ENCODE measurements at places on chromosomes 13 and 19.
A peak's percentile ranks its signal among the peaks of the same experiment; 100 is the strongest.

DNA sequence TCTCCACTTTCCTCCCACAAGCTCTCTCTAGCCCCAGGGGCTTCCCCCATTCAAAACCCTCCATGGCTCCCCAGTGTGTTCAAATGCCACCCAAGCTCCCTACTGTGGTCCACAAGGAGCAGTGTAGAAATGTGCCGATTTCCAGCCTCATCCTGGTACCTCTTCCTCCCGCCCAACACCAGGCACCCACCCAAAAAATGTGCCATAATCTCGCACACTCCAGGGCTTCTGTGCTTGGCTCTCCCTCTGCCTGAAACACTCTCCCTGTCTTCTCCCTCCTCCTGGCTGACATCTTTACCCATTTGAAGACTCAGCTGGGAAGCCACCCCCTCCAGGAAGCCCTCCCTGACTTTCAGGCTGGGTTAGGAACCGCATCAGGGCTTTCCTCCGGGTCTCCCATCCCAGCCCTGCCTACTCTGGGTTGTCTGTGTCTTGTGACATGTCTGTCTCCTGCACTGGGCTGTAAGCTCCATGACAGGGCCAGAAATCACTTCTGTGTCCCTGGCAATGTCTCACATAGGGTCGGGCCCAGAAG is 16.6 kb upstream of the MEIS3 start:
- no peak for DNase-seq

GRCh38 chr13:33978653-33979052 is 160.7 kb downstream of the RFC3 start:
- DNase-seq, result no peak

GRCh38 chr13:52949742-52950141 is 78.9 kb upstream of the OLFM4 start:
- DNase-seq, result no peak

DNA sequence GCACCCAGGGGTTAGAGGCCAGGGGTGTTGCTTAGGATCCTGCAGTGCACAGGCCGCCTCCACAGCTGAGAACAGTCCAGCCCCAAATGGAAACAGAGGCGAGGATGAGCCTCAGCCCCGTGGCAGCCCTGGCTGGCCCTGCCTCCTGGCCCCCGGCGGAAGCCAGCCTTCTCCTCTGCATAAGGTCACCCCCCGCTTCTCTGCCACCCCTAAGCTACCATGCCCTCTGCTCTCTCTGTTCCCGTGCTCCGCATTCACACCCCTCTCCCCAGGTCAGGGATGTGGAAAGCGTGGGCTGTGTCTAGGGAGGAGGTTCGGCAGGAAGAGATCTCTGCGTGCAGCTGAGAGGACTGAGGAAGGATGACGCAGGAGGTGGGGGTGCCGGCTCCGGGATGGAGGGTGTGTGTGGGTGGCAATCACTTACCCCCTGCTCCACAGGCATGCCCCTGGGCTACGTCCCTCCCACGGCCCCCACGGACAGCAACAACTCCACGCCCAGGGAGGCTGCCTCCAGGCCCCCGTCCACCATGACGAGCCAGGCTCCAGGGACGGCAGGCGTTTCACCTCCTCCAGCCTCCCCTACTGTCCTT is 6.0 kb downstream of the SSC5D start:
- no peak for DNase-seq

GRCh38 chr13:72062566-72062965 is 195.6 kb upstream of the DACH1 start:
- DNase-seq, result no peak

- no peak for DNase-seq
Observed at GRCh38 chr19:28963486-28964250, 249.3 kb downstream of the UQCRFS1 start.

DNA sequence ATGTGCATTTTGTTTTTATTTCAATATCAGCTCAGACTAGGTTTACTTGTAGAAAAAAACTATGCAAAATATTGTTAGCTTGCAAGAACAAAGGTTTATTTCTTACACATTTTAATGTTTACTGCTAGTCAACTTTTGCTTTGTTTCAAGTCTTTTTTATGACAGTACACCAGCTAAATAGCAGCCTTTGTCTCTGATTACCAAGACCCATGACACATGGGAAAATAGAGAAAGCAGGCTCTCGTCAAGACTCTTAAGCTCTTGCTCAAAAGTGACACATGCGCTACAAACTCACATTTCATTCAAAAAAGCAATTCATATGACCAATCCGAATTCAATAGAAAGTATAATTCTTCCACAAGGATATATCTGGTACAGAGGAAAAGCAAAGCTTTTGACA is 642.3 kb upstream of the SLITRK1 start:
- no peak for DNase-seq

DNA sequence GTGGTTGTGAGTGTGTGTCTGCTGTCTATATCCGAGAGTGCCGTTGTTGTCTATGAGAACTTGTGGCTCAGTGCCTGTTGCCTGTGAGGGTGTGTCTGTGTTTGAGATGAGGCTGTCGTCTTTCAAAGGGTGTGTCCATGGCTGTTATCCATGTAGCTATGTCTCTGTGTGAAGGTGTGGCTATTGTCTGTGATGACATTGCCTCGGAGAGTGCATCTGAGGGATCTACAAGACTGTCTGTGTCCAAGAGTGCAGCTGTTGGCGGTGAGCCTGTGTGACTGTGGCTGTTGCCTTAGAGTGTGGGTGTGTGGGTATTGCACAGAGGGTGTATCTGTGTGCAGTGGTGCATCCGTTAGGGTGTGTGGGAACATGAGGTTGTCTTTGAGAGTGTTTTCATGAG is 4.9 kb downstream of the NUMBL start:
- no peak for DNase-seq

DNA sequence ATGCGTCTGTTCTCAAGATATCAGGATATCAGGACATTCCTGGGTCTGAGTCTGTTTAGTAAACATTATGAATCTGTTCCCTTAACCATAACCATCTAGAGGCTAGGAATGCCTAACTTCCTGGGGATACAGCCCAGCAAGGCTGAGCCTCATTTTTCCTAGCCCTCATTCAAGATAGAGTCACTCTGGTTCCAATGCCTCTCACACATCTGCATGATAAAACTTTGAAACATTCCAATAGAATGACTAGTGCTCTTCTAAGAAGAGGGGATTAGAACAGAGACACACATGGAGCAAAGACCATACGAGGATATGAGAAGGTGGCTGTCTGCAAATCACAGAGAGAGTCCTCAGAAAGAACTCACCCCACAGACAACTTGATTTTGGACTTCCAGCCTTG is 20.6 kb upstream of the CABP5 start:
- no peak for DNase-seq

DNA sequence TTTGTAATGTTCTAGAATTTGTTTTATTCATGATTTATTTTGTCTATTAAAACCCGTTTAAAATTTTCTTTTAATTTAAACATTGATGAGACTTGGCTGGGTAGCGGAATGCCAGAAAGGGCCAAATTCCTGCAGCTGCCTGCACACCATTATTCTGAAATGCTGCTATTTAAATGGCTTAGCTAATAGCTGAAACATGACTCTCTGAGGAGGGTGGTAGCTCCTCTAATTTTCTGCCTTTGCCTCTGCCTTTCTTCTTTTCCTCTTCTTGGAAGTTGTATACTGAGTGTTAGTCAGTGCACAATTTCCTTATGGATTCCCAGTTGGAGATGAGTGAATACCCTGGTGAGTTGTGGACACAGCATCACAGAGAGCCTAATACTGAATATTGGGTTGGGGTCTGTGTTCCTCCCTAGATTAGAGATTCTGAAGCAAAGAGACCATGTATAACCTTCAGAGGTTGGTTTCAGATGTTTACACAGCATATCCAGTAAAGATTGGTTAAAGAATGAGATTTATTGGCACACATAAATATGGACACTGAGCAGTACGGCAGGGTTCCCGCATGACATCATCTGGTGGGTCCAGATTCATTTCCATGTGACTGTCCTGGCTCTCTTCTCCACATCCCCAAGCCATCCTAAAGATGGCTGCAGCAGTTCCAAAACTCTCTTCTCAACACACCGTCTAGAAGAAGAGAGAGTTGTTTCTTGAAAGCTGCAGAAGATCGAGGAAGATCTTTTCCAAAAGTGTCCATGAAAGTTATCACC is 55.9 kb downstream of the MTUS2 start:
- DNase-seq, result no peak

GRCh38 chr13:112525356-112525945 is 62.5 kb downstream of the TUBGCP3 start:
- no peak for DNase-seq

GRCh38 chr13:39417643-39418042 is 185.3 kb downstream of the LHFPL6 start:
- DNase-seq, result no peak

DNA sequence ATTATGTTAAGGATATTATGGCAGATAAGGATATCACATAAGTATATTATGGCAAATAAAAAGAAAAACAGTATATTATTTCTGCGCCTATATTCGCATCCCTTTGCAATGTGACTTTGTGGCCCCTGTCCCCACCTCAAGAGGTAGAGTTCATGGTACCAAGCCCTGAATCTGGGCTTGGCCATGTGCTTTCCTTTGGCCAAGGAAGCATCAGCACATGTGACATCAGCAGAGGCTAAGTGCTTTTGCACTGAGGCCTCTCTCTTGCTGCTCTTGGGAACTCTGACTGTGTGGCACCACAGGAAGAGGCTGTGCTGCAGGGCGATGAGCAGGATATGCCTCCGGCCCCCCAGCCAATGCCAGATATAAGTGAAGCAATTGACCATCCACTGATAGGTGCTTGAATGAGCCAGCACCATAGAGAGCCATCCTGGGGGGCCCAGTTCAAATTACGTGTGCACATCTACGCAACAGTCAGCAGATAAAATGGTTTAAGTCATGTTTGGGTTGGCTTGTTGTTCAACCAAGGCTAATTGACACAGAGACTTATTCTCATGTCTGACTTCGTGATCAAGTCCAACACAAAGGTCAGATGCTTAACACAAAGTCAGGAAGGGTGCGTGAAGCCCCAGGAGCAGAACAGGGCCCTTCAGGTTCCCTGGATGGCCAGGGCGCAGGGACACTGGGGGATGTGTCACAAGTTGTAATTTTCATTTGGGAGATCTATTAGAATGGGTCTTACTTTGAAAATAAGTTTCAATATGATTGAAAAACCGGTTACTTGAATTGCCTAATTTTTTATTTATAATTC is 173.3 kb downstream of the COL4A1 start:
- DNase-seq, result no peak

- DNase-seq, result no peak
Observed at GRCh38 chr13:65763811-65764210, 1466.3 kb downstream of the PCDH9 start.

GRCh38 chr19:38417544-38418506 is 8.2 kb downstream of the RASGRP4 start:
- peak; percentile 90 for DNase-seq

DNA sequence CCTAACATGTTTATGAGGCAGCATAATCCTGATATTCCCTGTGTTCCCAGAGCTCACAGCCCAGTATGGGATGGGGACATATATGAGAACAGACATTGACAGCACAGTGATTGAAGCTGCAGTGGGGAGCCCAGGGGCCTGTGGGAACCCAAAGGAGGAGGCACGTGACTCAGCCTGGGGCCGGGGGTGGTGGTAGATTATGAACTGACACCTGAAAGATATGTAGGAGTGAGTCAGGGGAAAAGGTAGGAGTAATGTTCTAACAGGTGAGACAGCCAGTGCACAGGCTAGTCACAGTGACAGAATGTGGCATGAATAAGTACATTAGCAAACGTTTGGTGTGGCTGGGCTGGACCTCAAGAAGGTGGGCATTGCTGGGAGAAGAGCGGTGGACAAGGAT is 29.0 kb downstream of the CKM start:
- DNase-seq, result no peak

- no peak for DNase-seq
Observed at GRCh38 chr13:52673465-52673864, 20.8 kb downstream of the SUGT1 start.

DNA sequence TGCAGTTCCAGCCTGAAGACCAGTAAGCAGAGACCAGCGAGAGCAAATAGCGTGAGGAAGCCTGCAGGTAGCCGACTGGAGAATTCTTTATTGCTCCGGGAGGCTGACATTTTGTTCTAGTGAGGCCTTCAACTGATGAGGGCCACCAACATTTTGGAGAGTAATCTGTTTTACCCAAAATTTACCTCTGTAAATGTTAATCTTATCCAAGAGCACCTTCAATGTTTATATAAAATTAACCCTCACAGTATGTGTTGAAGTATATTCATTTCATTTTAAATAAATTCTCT is 546.4 kb upstream of the SLITRK5 start:
- DNase-seq, result no peak

GRCh38 chr13:71477735-71478134 is 389.3 kb downstream of the DACH1 start:
- no peak for DNase-seq

DNA sequence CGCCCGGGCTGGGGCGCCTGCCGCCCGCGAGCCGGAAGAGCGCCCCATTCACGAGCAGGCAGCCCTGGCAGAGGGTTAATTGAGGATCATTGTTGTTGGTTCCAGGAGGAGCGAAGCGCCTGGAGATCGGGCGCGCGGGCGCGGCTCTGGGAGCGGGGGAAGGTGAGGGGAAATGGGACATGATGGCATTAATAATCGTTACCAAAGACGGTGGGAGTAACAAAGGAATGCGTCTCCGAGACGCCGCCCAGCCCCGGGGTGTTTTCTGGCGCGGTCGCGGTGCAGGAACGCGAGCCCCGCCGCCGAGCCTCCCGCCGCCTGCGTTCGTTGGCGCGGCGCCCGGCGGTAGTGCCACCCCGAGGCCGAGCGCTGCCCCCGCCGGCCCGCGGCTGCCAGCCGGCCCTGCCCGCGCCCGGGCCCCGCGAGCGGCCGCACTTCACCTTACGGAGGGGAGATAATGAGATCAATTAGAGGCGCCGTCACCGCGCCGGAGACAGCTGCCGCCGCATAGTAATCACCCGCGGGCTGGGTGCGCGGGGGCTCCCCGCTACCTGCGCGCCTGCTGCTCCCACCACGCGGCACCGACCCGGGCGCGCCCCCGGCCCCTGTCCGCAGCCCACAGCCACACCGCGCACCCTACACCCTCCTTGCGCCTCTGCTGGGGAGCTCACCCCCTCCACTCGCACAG is 2.8 kb downstream of the ZNF536 start:
- no peak for DNase-seq

DNA sequence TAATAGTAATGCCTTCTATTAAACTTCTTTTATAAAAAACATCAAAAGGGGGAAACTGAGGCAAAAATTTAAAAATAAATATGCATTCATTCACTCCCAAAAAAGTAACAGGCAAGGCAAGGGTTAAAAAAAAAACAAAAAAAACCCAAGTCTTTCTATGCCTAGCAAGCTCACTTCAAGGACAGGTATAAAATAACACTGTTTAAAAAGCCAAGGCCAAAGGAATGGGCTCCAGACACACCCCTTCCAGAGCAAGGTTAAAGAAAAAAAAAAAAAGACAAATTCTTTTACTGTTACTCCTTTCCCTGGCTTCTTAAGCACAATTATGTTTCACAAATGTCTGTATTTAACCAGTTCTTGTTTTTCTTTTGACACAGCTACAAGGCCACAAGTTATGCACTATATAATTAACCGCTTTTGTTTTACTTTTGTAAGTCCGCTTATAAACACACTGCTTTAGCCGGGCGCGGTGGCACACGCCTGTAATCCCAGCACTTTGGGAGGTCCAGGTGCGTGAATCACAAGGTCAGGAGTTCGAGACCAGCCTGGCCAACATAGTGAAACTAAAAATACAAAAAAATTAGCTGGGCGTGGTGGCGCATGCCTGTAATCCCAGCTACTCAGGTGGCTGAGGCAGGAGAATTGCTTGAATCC is 3.6 kb downstream of the SIGLEC11 start:
- DNase-seq, result no peak
